Right cardiac atrium (tissue), 5 donors: ENCODE measurements at places on chromosomes 3 and 15. TPM values are rescaled to one million over a fixed set of nuclear protein-coding genes. Genes with fewer than 3 reads are reported as not detected.

RTP1 gene
- total RNA-seq: not detected

SACM1L gene
- 29.3 TPM for total RNA-seq

KY gene
- 3.1 TPM for total RNA-seq

FBXW12 gene
- not detected for total RNA-seq

PCLAF gene
- total RNA-seq: 1.0 TPM

GRCh38 chr3:159832024-159832423 is 156.6 kb upstream of the IL12A start:
- no peak for DNase-seq

- no peak for DNase-seq
Observed at GRCh38 chr15:42367041-42367440, 7.7 kb downstream of the CAPN3 start.

DNA sequence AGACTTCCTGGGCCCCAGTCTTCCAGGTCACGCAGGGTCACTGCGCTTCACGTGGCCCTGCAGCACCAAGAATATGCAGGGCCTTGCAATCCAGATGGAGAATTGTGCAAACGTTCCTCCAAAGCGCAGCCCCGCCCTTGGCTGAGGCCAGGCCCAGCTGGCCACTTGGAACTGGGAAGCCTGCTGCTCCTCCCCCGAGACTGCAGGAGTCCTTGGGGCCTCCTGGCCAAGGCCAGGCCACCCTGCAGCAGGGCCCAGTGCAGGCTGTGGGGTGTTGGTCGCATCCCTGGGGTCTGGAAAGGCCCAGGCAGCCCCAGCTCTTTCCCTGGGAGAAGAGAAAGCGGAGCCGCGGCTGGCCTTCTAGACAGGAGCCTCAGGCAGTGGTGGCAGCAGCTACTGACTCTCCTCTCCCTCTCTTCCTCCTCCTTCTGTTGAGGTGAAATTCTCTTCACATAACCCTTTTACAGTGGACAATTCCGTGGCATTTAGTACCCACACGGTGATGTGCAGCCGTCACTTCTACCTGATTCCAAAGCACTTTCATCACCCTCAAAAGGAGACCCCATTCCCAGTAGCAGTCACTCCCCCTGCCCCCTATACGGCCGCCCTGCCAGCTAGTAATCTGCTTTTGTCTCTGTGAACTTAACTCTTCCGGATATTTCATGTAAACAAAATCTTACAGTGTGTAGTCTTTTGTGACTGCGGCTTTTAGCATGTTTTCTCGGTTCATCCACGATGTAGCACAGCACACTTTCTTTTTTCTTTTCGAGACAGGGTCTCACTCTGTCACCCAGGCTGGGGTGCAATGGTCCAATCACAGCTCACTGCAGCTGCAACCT is 103.9 kb downstream of the TMEM266 start:
- DNase-seq: peak; percentile 87

GRCh38 chr3:46353647-46354410 is at the start of gene CCR2:
Gene CCR2 (plus strand): TSS chr3:46354111. CDS start chr3:46357528, 3,417 bp downstream.
- DNase-seq: no peak

GRCh38 chr3:155670335-155670734 is 74.5 kb downstream of the PLCH1 start:
- DNase-seq: no peak

GRCh38 chr3:36362216-36362615 is 18.1 kb upstream of the STAC start:
- DNase-seq: no peak

GRCh38 chr3:155494332-155494731 is 200.8 kb upstream of the STRIT1 start:
- no peak for DNase-seq

DNA sequence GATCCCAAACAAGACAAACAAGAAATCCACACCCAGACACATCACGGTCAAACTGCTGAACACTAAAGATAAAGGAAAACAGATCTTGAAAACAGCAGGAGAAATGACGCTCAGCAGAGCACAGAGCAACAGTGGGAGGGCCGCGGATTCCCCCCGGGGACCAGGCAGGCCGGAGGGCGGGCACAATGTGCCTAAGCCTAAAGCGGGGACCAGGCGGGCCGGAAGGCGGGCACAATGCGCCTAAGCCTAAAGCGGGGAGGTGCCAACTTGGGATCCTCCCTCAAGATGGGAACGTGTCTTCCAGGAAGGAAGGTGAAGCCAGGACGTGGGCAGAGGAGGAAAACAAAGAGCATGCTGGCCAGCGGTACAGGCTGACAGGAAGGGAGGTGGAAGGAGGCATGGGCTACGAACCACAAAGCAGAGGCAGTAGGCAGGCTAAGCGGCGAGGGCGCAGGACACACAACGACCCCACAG is 31.1 kb downstream of the CYFIP1 start:
- DNase-seq: peak; percentile 94

DNA sequence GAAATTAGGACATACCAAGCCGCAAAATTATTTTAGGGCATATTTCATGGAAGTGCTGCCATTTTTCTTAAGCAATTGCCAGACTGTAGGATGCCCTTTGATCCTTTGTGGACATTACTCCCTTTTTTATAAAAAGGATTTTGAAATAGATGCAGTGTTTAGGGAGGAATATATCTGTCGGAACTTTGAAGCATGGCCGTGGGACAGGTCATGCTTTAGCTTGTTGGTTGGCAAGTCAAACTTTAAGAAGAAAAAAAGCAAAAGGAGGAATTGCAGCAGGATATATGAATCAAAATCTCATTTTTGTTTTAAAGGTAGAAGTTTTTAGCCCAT is 122.1 kb downstream of the MCTP2 start:
- no peak for DNase-seq

- DNase-seq: no peak
Observed at GRCh38 chr15:25939122-25939521, 76.0 kb upstream of the ATP10A start.
